ENCODE measurements at places on chromosomes 1 and 21.

GRCh38 chr1:56758135-56758534 lies 61.1 kb downstream of the FYB2 start:
- peak; percentile 0 for DNase-seq

DNA sequence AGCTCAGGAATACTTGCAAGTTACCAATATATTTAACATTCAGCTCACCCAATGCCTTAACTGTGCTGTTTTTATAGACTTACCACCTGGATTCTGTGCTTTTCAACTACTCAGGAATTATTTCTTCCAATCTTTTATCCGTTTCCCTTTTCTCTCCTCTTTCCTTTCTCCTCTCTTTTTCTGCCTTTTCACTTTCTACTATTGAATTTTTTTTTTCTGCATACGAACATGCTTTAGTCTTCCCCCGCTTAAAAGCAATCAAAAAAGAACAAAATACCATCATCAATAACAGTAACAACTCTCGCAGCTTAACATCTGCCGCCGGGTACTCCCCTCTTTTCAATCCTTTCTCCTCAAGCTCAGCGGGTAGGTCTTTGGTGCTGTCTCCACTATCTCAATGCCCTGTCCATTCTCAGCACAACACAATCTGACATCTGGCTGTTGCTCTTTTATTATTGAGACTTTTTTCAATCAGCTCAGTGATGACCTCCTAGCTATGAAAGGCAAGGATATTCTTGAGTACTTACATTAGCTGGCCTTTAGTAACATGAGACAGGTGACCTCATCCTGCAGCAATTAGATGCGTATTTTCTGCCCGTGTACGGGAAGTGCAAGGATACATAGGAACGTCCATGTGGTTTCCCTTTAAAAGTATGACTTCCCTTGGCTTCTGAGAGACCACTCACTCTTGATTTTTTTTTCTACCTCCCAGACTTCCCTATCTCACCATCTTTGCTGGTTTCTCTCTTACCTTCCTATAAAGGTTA lies 40.2 kb upstream of the SIPA1L2 start:
- no peak for DNase-seq

DNA sequence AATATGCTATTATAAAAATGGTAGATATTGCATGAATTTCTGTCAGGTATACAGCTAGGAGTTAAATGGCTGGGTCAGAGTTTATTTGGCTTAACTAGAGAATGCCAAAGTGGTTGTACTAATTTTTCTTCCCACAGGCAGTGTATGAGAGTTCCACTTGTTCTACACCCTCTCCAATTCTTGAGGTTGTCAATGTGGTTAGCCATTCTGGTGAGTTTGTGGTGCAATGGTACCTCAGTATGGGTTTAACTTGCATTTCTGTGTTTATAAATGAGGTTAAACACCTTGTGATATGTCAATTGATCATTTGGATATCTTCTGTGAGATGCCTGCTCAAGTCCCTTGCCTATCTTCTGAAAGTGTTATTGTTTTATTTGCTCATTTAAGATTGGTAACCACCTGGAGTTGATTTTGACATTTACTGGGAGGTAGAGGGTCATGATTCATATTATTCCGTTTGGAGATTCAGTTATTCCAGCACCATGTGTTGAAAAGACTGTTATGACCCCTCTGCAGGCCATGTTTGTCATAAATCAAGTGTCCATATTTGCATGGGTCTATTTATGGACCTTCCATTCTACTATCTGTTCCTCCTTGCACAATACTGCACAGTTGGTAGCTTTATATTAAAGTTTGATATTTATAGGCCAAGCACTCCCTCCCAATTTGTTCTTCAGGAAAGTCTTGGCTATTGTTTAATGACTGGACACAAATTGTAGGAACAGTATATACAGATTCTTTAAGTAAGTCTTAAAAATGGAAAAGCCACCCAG lies 5.8 kb downstream of the FALEC start:
- no peak for DNase-seq

DNA sequence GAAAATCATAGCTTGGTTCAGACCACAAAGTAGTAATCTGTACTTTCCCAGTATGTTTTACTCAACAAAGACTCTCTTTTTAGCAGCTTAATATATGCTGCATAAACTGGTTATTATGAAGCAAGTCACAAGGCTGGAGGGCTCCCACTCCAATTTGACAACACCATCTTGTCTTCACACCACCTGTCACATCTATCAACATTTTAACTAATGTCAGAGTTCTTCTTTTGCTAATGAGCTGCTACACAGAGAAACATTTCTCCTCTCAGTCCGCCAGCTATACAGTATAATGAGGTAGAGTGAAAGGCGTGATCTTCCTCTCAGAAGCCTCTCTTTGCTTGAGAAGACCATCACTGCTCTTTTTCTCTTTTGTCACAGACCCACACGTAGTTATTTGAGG lies 230.1 kb downstream of the BARHL2 start:
- no peak for DNase-seq

DNA sequence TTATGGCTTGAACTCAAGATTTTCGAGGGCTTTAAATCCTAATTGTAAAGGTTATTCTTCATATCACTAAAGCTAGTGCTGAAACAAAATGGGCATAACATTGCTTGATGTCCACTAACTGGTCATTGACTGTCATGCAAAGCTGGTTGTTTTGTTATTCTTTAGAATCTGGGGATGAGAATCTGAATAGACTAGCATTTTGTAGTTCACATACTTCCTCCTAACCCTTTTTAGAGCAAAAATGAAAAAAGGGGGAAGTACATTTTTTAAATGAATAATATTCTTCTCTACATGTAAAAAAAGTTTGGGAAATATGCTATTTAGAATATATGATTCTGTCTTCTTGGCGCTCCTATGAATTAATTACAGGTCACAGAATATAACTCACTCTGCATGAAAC lies 72.2 kb upstream of the HMCN1 start:
- no peak for DNase-seq
